ENCODE measurements at places on chromosomes 6 and 20.

DNA sequence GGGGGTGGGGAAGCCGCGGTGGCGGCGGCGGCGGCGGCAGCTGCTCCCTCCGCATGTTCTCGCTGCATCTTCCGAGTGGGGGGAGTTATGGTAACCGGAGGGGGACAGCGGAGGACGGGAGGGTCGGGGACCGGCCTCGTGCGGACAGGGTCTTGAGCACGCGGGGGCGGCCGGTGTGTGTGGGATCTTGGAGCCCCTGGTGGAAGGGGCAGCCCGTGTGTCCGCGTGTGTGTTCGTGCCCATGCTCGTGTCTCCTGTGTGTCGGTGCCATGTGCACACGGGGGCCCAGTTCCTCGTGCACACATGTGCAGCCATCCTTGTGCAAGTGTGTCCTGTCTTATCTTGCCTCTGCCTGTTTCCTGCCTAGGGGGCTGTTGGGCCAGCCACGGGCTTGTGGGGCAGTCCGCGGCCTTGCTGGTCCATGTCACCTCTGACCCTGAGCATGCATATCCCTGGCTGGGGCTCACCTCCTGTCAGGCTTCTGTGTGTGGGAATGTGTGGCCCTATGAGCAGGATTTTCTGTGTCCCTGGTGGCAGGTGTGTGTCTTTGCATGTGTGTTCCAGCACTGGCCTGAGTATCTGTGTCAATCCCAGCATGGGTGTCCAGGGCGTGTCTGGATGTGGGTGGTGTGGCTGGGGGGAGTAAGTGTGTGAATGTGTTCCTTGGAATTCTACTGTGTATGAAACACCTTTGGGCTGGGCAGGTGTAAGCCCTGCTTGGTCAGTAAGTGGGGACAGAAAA lies 8.5 kb downstream of the SYNGAP1 start:
- no peak for DNase-seq

DNA sequence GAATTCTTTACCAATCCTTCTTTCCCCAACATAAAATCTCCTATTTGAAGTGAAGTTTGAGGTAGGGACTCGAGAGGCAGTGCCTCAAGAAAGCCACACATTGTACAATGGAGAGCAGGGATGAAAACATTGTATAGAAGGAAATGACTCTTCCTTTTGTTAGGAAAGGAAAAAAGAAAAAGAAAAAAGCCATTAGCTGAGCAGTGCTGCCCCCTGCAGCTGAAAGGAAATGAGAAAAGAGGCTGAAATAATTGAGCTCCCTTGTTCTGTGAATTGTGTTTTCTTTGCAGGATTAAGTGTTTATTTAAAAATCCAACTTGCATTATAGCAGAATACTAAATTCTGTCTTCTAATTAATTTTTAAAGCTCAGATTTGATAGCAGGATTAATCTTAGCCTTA lies 162.9 kb upstream of the SASH1 start:
- no peak for DNase-seq

DNA sequence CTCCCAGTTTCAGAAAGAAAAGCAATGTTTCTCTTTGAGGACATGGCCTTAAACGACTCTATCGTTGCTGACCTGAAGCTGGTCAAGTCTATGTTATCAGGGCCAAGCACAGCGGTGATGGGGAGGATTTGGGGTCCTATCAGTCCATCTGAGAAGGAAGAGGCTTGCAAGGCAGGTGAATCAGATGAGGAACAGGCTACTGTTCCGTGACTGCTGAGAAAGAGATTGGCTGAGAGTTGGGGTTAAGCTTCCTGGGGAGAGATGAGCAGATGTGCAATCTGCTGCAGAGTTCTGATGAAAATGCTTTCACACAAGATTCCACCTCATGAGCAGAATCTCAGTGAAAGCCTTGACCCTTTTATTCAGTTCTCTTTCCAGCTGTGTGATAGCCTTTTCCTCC lies 168.3 kb upstream of the STMND1 start:
- no peak for DNase-seq

- DNase-seq = no peak
These were observed 156.6 kb downstream of the NFATC2 start for GRCh38 chr20:51385646-51386530.

- DNase-seq = no peak
These were observed 277.2 kb upstream of the NT5E start for GRCh38 chr6:85172705-85173104.

- no peak for DNase-seq
These were observed 90.0 kb upstream of the MAFB start for GRCh38 chr20:40778894-40779496.

GRCh38 chr6:104322841-104323240 lies 536.9 kb downstream of the HACE1 start:
- no peak for DNase-seq

- no peak for DNase-seq
These were observed 8.9 kb upstream of the SNRNP48 start for GRCh38 chr6:7580927-7581618.

DNA sequence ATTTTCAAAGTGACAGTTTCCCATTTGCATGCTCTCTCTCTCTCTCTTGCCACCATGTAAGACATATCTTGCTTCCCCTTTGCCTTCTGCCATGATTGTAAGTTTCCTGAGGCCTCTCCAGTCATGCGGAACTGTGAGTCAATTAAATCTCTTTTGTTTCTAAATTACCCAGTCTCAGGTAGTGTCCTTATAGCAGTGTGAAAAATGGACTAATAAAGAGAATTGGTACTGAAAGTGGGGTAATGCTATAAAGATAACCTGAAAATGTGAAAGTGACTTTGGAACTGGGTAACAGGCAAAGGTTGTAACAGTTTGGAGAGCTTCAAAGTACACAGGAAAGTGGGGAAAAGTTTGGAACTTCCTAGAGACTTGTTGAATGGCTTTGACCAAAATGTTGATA lies 389.8 kb downstream of the GRIK2 start:
- no peak for DNase-seq

DNA sequence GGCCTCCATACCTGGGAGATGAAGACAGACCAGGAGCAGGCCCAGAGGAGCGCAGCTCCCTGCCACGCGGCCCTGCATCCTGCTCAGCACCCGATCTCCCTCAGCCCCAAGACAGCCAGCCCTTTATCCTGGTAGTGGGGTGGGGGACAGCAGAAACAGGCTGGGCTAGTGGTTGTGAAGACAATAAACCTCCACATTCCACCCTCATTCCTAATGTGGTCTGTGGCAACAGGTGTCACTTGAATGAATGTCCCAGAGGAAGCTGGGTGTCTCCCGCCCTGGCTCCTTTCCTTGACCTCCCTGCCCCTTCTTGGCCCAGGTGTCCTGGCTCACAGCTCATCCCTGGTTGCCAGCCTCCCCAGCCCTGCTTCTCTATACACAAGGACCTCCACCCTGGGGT lies at the start of gene C6orf15:
Gene C6orf15 (minus strand): TSS at position 98 of the 400 bp plus-strand sequence. CDS start 20 bp downstream, at position 78.
- DNase-seq = no peak

DNA sequence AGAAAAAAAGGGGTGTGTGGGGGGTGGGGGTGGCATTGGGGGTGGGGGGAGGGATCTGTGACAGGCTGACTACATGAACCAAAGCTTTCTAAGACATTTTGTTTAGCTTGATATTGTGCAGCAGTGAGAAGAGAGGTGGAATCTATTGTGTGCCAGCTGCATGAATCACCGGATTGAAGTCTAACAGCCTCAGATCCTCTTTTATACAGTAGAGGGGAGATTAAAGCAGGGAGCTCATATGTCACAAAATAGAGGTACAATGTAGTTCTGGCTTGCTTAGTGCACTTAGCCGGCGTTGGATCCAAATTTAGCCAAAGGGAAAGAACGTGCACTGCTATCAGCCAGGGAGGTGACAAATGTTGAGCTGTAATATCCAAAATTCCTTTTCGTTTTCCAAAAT lies 404.2 kb upstream of the CITED2 start:
- no peak for DNase-seq

DNA sequence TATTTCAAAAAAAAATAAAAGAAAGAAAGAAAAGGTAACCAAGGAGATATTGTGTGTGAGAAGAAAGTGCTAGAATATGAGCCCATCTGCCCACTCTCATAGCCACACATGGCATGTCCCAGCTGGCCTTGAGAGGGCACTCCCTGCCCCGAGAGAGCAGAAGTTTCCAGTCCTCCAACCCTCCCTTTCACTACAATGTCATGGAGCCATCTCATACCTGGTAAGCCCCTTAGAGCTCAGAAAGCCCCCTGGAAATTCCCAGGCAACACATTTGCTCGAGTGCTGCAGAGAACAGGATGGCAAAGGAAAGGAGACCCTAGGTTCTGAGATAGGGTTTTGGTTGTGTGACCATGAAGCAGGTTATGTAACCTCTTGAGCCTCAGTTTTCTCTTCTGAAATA lies 75.8 kb upstream of the RIN2 start:
- DNase-seq = no peak

DNA sequence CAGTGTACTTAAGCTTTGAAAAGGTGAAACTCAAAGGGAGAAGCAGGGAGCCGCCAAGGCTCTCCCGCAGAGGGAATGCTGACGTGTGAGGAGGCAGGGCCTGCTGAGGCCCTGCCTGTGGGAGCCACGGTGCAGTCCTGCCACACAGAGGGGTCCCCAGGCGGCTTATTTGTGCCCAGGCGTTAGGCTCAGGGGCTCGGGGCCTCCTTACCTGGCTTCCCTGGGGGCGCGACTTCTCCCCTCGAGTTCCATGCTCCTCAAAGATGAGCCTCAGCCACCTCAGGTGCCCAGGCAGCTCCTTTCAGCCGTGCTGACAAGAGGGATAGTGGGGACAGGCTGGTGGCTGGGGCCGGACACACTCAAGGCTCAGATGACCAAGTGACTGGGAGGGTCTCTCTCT lies 2.2 kb upstream of the KIF25 start:
- DNase-seq = no peak

DNA sequence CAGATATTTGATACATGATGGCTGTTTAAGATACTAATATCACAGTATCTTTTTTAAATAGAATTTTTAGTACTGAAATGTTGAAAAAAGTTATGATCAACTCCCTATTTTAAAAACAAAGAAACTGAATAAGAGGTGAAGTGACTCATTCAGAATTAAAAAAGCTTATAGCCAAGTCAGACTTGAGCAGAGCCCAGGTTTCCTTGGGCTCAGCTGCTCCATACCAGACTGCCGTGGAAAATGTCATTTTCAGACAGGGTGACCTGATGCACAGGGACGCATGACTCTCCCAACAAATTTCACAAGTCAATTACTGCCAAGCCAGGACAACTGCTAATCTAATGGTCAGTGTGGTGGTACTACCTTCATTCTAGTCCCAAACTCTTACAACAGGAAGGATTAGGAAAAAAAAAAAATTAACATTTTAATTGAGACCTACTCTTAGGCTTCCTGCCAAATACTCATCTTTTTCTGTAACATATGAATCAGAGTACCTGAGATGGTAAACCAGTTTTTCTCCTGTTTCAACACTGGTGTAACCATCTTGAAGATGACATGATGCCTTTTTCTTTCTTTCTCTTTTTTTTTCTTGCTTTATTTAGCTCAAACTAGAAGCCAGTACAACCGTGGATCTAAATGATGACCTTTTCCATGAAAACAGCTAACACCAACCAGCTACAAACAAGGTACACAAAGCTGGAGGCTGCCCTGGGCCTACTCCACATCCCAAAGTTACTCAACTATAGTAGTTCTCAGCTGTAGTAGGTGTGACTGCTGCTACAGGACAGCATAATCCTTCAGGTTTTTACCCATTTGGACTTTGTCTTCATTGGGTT lies 30.5 kb downstream of the SLC22A23 start:
- DNase-seq = no peak

GRCh38 chr20:9597547-9597946 lies 83.2 kb downstream of the LAMP5 start:
- DNase-seq = no peak

DNA sequence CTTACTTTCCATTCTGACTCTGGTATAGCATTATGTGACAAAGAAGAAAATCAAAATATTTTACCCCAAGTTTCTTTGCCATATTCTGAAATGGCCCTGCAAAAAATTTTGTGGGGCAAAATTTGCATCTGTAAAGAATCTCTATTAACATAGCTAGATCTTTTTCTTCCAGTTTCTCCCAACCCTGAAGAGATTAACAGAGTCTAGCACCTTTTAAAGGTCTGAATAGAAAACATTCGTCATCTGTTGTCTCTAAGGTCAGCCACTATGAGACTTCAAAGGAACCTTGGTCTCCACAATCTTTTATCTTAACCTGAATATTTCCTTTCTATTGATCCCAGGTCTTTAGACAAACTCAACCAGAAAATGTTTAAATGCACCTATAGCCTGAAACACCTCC lies 205.7 kb downstream of the BTBD9 start:
- DNase-seq = no peak

- DNase-seq = no peak
These were observed 68.2 kb downstream of the FAM120B start for GRCh38 chr6:170374571-170375444.

DNA sequence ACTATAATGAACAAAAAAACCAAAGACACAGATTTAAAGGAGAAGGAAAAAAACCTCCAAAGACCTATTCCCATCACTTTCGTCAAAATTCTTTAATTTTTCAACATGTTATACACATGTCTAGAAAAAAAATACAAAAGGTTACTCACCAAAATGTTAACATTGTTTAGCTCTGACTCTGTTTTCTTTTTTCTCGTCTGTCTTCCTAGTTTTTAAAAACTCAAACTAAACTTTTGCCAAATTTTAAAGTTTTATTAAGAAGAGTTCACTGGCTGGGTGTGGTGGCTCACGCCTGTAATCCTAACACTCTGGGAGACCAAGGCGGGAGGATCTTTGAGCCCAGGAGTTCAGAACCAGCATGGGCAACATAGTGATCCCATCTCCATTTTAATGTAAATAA lies 10.8 kb downstream of the MCUR1 start:
- no peak for DNase-seq

DNA sequence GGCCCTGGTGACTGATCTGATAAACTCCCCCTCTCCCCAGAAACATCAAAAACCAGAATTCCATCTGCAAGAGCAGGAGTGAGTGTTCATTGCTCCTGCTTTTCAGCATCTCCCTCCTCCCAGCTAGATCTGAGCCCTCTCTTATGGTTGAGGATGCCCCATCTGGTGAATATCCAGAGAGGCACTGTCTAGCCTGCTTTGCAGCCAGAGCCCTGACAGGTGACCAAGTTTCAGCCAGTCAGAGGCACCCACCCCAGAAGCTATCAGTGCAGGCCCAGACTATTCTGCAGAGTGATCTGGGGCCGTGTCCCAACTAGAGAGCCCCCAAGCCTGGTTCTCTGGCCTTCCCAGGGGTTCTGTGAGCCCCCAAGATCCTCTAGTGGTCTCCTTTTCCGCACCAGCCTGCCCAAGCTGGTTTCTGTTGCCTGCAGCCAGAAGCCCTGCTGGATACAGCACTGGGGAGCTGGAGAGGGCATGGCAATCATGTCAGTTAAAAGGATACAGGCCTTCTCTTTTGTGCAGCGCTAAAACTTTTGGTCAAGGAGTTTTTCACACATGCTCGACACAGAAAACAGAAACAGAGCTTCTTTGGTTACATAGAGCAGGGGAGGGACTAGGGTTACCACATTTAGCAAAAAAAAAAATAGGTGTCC lies 6.6 kb upstream of the BMP7 start:
- DNase-seq = no peak

Data from NCI-H2171 (cell line).